ENCODE measurements at places on chromosomes 11 and 22.

GRCh38 chr22:43263645-43264514, 76.9 kb upstream of the TTLL12 start:
- peak; percentile 82 for DNase-seq

DNA sequence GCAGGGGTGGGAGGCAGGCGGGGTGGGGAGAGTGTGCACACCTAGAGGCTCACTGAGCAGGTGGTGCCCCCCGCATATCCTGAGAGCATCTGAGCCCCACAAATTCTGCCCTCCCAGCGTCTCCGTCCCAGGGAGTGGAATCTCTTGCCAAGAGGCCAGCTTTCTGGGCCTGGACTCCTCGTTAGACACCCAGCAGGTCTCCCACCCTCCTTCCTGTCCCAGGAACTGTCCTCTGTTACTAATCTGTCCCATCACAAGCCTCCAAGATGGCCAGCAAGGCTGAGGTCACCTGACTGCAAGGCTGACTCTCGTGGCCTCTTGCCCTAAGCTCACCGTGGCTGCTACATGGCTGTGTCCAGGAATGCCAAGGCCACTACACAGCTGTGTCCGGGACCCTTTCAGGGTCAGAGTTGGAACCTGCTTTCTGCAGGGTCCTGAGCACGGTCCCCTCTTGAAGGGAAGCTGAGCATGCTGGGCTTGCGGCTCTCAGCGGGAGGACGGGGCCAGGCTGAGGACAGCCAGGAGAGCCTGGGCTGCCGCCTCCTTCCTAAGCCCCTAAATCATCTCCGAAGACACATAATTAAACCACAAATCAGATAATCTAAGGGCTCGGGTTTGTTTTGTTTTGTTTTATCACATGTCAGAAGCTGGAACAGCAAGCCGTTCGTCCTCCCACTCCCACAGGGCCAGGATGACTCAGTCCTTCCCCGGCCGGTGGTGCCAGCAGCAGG, 1327.3 kb downstream of the TBC1D22A start:
- no peak for DNase-seq

DNA sequence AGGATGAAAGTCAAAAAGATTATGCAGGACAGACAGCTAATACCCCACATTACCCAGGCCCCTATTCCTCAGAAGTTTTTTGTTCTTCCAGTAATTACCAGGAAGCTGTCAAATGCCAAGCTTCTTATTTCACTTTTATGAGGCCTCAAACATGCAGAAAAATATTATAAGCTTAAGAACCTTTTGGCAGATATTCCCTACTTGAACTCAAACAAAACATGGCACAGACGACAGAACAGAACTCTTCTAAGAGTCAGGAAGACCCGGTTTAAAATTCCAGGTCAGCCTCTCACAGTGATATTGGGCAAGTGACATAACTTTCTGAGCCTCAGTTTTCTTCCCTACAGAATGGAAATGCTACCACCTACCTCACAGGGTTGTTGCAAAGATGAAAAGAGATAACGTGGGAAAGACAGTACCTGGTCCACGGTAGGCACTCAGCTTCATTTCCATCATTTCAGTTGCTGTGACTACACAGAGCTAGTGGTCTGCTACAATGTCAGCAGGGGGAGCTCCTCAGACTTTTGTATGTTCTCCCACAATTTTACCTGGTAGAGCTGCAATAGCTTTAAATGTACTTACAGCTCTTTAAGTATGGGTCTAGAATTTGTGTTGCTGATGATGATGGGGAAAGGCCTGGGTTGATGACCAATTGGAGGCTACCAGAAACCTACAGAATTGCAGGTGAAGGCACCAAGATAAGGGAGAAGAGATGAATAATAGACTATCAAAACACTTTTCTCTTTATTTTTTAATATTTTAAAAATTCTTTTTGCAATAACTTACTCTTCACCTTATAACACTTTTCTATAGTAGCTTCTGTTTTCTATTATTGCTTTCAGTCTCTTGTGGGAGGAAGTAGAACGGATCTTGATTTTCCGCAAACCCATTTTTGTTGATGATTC, 98.3 kb upstream of the CHRM4 start:
- DNase-seq = peak; percentile 57

DNA sequence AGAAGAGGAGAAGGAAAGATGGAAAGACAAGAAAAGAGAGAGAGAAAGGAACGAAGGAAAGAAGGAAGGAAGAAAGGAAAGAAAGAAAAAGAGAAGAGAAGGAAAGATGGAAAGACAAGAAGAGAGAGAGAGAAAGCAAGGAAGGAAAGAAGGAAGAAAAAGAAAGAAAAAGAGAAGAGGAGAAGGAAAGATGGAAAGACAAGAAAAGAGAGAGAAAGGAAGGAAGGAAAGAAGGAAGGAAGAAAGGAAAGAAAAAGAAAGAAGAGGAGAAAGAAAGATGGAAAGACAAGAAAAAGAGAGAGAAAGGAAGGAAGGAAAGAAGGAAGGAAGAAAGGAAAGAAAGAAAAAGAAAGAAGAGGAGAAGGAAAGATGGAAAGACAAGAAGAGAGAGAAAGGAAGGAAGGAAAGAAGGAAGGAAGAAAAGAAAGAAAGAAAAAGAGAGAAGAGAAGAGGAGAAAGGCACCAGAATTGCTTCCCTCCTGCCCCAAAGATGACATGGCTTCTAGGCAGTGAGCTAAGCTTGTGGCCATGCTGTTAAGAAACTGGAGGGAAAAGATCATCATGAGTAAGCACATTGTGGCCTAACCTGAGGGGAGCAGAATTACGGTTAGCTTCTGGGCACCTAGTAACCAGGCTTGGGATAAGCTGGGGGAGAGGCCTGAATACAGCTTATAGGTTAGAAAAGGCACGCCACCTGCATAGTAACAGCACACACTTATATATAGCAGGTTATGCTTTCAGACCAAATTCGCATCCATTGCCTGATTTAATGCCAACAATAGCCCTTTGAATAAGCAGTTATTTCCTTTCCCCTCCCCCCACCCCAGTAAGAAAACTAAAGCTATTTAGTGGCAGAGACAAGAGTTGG, 2.3 kb upstream of the ST3GAL4 start:
- no peak for DNase-seq

DNA sequence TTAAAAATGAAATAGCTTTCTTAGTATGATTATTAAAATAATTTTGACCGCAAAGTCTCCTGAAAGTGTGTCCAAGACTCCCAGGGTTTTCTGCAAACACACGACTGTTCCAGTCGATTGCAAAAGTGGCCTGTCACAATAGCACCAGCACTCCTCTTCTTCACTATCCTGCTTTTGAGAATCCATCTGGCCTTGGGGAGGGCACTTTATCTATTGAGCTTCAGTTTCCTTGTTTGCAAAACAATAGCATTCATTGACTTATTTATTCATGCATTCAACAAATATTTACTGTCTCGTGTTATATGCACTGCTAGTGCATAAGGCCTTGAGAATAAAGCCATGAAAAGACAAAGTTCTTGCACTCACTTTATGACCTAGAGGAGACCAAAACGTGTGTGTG, 96.2 kb upstream of the NTM start:
- DNase-seq = no peak

- no peak for DNase-seq
Observed at GRCh38 chr11:44008088-44008501, 39.7 kb upstream of the ACCSL start.

- DNase-seq = no peak
Observed at GRCh38 chr22:38865201-38866023, 6.6 kb downstream of the CBX6 start.

Measured in NCI-H1417 (cell line).